ENCODE measurements at places on chromosomes 1 and 21. TPM values are rescaled to one million over a fixed set of nuclear protein-coding genes. Genes with fewer than 3 reads are reported as not detected.

Gene SH3BGR
- total RNA-seq, result 1.4 TPM

Gene TSPAN2
- 0.42 TPM for total RNA-seq

Gene TMEM82
- total RNA-seq, result not detected

Gene FMO4
- total RNA-seq, result 3.5 TPM

Gene LENEP
- total RNA-seq, result 1.1 TPM

- no peak for DNase-seq
These were observed 19.4 kb downstream of the JAK1 start for GRCh38 chr1:64946916-64947315.

DNA sequence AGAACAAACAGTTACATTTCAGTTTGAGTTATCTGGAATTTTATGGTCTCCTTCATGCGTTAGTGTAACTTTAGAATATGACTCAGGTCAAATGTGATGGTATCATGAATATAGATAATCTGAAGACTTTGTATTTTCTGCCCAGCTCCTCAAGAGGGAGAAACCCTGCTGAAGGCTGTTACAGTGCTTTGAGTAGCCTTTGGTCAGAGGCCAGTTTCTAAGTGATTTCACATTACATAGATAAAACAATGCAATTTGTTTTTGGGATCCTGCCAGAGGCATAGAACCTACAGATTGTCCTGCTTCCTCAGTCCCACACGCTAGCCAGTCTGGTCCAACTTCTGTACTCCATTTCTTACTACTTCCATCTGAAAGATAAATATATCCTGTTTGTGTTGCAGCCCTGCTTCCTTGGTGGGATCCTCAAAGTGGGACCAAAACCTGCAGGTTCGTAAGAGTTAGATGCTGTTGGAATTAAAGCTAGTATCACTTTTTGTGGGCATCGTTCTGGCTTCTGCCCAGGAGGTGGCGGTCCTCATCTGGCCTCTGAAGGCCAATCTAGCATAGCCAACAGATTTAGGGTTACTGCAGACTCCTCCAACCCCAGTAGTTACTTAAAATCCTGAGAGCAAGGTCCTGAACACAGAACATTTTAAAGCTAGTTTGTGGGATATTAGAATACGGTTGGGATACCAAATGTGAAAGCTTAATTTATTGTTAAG lies 645.8 kb upstream of the USP24 start:
- DNase-seq, result no peak

- no peak for DNase-seq
These were observed at the start of gene COL18A1 for GRCh38 chr21:45404730-45405270. Gene COL18A1 (plus strand): TSS chr21:45405165. CDS start chr21:45405231, 66 bp downstream.

- no peak for DNase-seq
These were observed 53.3 kb downstream of the ZFYVE9 start for GRCh38 chr1:52195161-52195560.

- DNase-seq, result no peak
These were observed 134.2 kb downstream of the LMO4 start for GRCh38 chr1:87462894-87463293.

DNA sequence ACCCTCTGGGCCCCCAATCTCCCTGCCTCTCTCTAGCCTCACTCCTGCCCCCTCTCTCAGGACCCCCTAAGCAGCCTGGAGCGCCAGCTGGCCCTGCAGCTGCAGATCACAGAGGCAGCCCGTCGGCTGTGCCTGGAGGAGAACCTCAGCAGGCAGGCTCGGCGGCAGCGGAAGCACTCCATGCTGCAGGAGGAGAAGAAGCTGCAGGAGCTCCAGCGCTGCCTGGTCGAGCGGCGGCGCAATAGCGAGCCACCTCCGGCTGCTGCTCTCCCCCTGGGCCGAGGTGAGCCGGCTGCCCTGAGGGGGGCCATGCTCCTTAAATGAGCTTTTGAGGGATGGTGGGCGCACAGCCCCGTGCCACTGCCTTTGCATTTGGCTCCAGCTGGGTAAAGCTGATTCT lies 6.2 kb downstream of the INAVA start:
- DNase-seq, result no peak
